ENCODE measurements at places on chromosomes 2 and 18. TPM values are rescaled to one million over a fixed set of nuclear protein-coding genes. Genes with fewer than 3 reads are reported as not detected.

DNA sequence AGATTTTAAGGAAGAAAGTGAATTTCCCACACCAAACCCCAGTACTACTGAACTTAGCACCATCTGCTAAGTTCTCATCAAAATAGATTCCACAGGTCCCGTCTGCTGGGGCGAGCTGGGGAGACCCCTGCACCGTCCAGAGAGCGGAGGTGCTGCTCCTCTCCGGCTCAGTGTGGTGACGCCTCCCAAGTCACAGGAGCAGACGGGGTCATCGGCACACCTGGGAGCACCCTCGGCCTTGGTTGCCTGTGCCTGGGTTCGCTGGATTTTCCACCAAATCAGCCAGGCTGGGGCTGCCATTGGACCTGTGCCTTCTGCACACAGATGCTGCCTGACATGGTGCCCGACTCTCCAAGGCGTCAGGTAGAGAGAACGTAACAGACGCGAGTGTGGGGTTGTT lies 141.3 kb downstream of the PXDN start:
- DNase-seq, result no peak

- DNase-seq, result peak; percentile 19
Observed at GRCh38 chr2:30204281-30204680, 27.1 kb upstream of the LBH start.

DNA sequence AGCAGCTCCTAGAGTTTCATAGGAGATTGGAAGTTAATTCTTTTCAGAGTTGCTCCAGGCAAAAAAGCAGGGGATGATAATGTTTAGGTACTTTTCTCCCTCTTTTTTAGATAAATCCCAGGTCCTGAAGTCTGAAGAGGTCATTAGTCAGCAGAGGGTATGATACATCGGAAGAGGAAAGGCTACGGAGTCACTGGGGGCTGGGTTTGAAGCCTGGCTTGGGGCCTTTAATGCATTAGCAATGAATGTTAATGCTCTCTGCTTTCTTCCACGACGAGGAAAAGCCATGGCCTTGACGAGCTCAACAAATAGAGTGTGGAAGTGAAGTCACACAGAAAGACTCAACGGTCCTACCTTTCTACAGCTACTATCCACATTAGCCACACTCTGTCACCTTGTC lies 235.1 kb downstream of the NCKAP5 start:
- no peak for DNase-seq

GRCh38 chr2:213015387-213016165 lies 135.8 kb downstream of the IKZF2 start:
- DNase-seq, result no peak

DNA sequence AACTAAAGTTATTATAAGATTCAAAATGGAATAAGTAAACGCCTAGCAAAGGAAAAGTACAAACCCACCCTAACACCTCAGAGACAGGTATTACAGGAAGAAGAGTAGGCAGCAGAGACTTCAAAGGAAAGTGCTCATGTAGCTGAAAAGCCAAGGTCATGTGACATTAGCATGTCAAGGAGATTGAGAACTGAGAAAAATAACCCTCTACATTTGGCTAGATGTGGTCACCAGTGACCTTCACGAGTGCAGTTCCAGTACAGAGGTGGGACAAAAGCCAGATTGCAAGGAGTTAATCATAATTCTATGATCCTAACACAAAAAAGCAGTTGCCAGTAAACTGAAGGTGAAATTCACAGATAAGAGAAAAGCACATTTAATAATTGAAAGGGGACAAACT lies 252.7 kb downstream of the ZEB2 start:
- no peak for DNase-seq

DNA sequence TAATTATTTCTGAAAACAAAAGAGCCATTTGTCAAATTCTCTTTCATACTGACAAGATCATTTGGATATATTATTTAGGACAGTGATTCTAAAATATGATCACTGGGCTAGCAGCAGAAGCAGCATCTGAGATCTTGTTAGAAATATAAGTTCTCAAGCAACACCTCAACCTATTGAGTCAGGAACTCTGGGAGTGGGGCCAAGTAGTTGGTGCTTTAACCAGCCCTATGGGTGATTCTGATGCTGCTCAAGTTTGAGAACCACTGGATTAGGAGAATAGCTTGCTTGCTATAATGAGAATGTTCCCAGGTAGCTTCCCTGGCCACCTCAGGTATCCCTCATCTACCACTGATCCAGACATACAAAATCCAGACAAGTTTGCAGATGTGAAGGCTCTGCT lies 466.9 kb upstream of the CELF4 start:
- no peak for DNase-seq

DNA sequence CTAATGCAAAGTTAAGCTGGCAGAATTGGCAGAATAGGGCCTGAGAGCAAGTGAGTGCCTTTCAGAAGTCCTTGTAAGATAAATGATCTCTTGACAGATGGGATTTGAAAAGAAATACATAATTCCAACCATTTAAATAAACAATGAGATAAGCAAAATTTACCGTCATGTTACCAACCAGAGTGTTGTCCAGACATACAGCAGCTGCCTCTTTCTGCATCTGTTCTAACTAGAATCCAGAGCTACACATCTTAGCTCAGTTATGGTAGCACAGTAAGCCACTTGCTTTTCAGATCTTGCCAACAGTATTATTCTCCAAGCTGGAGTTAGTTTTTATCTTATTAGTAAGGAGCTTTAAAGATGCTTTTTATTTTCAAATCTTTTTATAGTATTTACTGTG lies 179.6 kb downstream of the BARD1 start:
- DNase-seq, result no peak

DNA sequence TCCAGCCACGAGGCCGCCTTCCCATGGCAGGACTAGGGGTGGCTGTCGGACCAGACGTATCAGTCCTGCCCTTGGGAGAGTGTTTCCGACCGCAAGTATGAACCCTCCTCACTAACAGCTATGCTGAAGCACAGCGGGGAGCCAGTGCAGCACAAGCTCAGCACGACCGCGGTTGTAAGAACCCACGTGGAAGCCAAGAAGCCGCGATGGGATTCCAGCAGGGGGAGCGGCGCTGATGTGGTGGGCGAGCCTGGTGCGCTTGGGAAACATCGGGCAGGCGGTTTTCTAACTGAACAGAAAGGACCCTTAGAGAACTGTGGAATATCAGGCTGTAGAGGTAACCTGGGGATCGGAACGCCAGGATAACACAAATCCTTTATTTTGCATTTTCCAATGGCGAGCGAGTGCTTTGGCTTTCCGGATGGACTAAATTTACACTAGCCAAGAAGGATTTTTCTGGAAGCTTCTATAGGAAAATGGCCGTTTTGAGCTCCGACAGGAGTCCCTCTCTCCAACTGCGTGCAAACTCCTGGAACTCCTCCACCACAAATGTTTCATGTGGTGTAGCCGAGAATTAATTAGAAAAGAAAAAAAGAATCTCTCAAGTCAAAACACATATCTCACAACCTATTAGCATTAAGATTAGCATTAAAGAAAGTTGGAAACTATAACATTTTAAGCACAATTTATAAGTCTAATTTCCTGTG lies 132.0 kb upstream of the MYCN start:
- no peak for DNase-seq

DNA sequence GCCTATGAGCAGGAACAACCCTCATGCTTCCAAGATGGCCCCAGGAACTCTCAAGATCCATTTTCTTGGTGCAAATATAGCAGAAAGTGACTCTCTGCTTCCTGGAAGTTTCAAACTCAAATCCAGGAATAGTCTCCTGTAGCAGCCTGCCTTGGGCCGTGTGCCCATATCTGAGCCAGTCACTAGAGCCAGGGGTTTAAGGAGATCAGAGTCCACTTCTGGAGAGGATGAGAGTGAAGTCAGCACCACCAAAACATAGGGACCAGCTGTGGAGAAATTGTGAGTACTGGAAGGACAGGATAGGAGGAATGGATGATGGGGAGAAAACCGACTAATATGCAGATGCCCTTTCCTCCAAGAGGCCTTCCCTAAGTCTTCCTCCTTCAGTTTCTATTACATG lies 33.2 kb downstream of the PSD4 start:
- DNase-seq, result no peak

DNA sequence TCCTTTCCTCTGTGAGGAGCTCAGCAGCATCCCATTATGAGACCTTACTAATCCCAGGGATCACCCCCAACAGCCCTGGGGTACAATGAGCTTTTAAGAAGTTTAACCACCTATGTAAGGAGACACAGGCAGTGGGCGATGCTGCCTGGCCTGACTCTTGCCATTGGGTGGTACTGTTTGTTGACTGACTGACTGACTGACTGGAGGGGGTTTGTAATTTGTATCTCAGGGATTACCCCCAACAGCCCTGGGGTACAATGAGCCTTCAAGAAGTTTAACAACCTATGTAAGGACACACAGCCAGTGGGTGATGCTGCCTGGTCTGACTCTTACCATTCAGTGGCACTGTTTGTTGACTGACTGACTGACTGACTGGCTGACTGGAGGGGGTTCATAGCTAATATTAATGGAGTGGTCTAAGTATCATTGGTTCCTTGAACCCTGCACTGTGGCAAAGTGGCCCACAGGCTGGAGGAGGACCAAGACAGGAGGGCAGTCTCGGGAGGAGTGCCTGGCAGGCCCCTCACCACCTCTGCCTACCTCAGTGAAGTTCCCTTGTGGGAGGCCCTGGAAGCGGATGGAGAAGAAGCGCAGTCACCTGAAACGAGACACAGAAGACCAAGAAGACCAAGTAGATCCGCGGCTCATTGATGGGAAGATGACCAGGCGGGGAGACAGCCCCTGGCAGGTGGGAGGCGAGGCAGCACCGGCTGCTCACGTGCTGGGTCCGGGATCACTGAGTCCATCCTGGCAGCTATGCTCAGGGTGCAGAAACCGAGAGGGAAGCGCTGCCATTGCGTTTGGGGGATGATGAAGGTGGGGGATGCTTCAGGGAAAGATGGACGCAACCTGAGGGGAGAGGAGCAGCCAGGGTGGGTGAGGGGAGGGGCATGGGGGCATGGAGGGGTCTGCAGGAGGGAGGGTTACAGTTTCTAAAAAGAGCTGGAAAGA lies 7.6 kb downstream of the PROC start:
- no peak for DNase-seq

DNA sequence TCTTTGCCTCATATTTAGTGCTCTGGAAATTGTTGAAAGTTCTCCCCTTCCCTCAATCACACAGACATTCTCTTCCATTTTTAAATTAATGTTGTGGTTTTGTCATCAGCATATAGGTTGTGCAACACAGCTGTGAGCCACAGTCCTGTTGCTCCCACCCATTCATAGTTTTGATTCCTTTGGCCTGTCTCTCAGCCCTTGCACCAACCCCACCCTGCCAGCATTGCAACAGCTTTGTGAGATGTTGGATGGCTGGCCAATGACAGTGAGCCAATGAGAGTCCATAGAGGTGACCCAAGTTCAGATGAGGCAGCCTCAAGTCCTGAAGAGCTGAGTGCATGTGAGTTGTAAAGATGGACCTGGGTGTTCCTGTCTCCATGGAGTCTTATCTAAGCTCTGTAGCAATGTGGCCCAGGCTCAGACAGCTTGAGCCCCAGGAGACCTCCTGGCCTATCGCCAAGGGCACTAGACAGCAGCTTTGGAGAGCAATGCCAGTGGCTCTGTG lies 775.5 kb downstream of the RNF144A start:
- peak; percentile 29 for DNase-seq

DNA sequence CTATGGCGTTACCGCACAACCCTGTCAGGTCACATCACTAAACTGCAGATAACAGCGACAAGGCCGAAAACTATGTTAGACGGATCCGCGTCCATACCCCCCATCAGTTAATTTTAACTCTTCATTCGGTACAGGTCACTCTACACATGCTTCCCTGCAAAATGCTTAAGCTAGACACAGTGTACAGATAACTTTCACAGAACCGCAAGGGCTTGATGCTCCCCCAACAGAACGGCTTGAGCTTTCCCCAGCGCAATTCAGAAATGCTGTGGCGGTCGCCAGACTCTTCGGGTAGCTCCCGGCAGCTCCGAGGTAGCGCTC lies 283 bp upstream of the RBBP8 start:
- no peak for DNase-seq

- DNase-seq, result no peak
Observed at GRCh38 chr2:51534166-51534565, 502.2 kb upstream of the NRXN1 start.

- no peak for DNase-seq
Observed at GRCh38 chr2:232592772-232593395, 40.5 kb upstream of the EFHD1 start.

GRCh38 chr18:23331091-23331920 lies 121.8 kb upstream of the RIOK3 start:
- DNase-seq, result no peak

DNA sequence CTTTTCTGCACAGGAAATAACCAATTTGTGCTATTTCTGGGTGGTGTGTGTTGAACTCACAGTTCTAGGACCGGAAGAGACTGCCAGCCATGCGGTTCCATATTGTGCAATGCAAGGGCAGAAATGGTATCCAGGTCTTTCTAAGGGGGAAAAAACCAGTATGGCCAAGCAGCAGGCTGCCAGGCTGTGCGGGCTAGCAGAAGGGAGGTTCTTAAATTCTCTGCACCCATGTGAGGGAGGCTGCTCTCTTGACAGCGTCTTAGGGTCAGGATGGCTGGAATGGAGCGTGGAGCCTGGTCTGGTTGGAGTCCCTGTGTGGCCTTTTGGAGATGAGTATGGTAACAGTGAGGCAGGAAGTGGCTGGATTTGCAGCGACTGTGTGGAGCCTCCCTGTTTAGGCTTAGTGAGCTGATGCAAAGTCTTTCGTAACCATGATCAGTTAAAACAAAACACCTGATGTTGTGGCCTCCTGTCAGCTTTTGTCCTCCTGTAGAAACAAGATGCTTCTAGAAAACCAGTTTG lies 52.6 kb downstream of the NCK2 start:
- DNase-seq, result no peak

DNA sequence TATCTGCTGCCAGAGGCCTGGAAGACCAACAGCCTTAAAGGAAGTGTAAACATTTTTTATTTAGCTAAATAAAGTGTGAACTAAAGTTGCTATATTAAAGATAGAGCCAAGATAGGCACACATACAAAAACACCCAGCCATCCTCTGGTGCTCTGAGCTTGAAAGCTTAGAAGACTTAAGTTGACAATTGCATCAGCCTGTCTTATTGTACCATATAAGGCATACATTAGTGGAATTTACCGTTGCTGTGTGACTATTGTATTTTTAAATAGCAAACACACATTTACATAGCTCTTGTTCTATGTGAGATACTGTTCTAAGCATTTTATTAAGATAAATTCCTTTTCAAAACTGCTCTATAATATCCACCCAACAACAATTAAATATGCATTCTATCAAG lies 736.6 kb upstream of the ZEB2 start:
- no peak for DNase-seq

GRCh38 chr2:230258483-230258882 lies 32.9 kb downstream of the SP140 start:
- no peak for DNase-seq

- no peak for DNase-seq
Observed at GRCh38 chr2:223563462-223563861, 38.7 kb downstream of the SCG2 start.

Gene GFPT1
- 56.7 TPM for total RNA-seq

Gene LAPTM4A
- total RNA-seq, result 164 TPM

Gene COL4A3
- total RNA-seq, result 63.8 TPM

Gene SOCS6
- total RNA-seq, result 21.9 TPM

Gene CRYBA2
- total RNA-seq, result not detected

Gene IL1R2
- total RNA-seq, result 6.1 TPM

Gene GPR35
- 0.29 TPM for total RNA-seq

Gene ZNF804A
- not detected for total RNA-seq

Gene FBXO36
- 13.7 TPM for total RNA-seq

Gene TOGARAM2
- 0.78 TPM for total RNA-seq

Gene EGR4
- total RNA-seq, result not detected

Gene SLC9A4
- total RNA-seq, result not detected

Gene IL36A
- not detected for total RNA-seq

Gene RBM43
- total RNA-seq, result 9.4 TPM

Gene RNASEH1
- 16.8 TPM for total RNA-seq

Gene TEX44
- total RNA-seq, result 0.54 TPM

Measured in thyroid gland (tissue), 4 donors.